ENCODE measurements at places on chromosomes 7 and 10.
A peak's percentile ranks its signal among the peaks of the same experiment; 100 is the strongest.

DNA sequence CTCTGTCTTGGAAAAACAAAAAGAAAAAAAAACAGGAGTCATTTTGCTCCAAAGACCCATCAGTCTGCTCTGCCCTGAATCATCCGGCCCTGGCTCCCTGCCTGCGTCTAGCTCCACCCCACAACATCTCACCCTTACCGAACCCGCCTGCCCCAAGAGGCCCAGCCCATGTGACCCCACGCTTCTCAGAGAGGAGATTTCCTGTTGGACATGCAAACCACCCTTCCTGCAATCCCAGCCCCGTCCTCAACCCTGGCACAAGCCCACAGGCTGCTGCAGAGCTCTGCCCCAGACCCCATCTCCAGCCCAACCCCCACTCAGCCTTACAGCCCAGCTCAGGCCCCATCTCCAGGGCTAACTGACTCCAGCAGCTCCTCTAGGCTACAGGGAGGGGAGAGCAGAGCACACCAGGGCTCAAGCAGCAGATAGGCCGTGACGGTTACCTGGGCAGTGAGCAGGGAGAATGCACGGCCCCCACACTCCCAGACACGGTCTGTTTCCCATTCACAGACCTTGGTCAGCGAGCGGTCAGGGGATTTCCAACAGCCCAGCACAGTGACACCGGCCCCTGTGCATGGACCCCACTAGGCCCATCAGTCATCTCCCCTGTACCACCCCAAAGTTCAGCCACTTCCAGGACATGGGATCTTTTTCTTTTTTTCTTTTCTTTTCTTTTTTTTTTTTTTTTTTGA, 69.9 kb upstream of the GTF2I start:
- DNase-seq, result peak; percentile 93

DNA sequence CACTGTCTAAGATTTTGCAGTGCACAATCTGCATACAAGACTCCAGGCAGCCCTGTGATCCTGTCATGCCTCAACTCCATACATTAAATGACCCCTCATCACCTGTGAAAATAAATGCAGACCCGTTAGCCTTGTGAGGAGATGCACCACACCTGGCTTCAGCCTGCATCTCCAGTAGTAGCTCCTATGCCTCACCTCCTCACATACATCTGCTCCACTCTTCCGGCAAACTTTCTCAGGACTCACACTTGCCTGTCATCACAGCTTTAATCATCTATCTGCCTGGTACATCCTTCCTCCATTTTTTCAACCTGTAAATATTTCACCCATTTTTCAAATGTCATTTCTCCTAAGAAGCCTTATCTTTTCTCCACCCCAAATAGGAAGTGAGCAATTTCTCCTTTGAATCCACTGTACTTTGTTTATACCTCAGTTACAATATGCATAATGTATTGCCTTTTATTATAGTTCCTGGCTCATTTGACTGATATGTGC, 39.3 kb upstream of the ABCB5 start:
- no peak for DNase-seq

GRCh38 chr7:91527460-91527859, 263.2 kb downstream of the FZD1 start:
- no peak for DNase-seq

DNA sequence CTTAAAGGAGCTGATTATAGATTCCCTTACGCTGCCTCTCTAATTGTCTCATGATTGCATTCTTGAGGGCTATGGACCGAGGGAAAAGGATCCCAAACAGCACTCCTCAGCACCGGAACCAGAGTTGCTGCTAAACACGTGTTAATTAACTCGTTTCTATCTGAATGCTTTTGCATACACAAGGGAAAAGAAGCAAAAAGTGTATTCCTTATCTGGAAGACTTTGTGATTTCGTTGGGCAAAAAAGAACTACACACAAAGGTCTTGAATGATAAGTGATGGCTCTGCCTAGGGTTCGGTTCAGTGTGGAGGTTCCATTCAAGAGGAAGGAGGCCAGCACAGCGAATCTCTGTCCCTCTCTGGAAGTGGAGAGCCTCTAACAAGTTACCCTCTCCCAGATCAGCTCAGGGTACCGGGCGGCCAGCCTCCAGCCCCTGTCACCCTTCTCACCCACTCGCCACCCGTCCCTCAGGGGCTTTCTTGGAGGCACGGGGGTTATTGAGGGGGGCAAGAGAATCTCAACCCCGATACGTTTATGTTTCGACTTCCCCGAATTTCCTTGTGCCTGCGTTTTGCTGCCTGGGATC, 515 bp upstream of the SLC4A2 start:
- no peak for DNase-seq

DNA sequence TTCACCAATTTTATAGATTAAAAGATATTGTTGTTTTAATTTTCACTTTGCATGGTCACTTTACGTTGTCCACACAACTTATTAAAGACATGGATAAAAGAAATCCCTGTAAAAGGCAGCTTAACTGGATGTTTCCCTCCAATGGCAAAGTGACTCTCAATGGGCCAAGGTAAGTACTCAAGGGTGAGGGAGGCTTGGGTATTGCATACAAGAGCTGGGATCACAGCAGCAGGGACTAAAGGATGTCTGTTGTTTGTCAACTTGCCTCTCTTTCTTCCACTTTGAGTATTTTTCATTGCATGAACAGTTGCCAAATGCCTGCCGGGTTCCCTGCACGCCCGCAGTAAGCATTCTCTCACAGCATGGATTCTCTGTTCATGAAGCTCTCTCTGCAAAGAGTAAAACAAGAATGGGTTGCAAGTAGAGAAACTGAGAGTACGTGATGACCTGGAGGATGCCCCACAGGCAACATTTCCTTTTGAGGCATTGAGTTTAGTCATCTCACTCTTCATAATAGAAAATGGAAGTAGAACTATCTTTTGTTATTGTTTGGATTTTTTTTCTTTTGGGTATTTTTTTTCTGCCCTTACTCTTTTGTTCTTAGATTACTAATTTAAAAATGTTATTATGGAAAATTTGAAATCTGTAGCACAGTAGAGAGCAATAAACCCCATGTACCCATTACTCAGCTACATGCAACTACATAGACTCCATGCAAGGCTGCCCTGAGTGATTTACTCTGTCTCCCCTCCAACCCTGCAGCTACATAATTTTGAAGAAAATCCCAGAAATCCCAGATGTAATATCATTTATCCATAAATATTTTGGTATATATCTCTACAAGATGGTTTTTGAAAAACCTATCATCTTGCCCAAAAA, 26.3 kb downstream of the GPR141 start:
- no peak for DNase-seq

DNA sequence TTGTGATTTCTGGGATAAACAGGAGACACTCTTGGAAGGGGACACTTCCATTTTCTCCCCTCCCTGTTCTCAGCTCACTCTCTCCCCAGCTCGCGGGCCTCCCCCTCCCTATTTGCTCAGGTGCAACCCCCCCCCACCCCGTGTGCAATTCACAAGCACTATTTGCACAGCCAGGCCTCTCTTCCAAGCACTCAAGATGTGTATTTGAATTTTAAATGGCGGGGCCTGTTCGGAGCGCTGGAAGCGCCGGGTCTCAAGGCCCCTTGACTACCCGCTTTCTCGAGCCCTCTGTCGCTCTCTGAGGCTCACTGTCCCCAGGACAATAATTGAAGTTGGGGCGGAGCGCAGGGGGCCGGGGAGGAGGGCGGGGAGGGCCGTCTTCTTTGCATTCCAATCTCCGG, 7.8 kb downstream of the SHH start:
- no peak for DNase-seq

DNA sequence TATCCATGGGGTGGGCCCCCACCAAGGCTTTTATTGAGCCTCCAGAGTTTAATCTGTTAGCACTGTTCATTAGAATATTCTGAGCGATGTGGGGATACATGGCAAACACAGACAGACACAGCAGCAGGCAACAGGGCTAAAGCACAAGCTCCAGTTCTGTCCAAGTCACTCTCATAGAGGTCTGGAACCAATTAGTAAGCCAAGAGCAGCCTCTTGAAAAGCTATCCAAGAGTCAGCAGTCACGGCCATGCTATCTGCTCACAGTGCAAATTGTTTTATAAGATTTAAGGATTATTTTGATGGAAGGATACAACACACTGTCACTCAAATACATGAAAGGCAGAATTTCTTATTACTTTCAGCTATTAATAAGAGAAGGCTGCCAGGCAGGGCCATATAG, 86.4 kb upstream of the DGKB start:
- DNase-seq, result no peak

DNA sequence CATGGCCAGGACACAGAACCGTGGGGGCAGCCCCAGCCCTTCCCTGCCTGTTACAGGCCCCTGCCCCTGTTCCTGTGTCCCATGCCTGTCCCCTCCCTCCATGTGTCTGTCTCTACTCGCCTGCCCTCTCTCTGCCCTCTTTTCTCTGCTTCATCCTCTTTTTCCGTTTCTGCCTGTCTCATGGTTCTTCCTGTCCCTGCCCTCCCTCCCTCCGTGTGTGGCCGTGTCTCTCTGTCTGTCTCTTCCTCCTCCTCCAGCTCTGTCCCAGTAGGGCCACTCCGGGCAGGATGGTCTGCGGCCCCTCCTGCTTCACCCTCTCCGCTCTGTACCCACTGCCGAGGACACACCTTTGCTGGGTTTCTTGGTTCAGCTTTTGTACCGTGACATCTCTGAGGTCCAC, 137.4 kb downstream of the FAM53B start:
- no peak for DNase-seq

GRCh38 chr10:97964748-97965147, 65.7 kb downstream of the CRTAC1 start:
- no peak for DNase-seq

- DNase-seq, result no peak
Observed at GRCh38 chr7:55420530-55420929, 55.4 kb downstream of the LANCL2 start.

- DNase-seq, result no peak
Observed at GRCh38 chr7:66666313-66666952, 37.8 kb downstream of the KCTD7 start.

DNA sequence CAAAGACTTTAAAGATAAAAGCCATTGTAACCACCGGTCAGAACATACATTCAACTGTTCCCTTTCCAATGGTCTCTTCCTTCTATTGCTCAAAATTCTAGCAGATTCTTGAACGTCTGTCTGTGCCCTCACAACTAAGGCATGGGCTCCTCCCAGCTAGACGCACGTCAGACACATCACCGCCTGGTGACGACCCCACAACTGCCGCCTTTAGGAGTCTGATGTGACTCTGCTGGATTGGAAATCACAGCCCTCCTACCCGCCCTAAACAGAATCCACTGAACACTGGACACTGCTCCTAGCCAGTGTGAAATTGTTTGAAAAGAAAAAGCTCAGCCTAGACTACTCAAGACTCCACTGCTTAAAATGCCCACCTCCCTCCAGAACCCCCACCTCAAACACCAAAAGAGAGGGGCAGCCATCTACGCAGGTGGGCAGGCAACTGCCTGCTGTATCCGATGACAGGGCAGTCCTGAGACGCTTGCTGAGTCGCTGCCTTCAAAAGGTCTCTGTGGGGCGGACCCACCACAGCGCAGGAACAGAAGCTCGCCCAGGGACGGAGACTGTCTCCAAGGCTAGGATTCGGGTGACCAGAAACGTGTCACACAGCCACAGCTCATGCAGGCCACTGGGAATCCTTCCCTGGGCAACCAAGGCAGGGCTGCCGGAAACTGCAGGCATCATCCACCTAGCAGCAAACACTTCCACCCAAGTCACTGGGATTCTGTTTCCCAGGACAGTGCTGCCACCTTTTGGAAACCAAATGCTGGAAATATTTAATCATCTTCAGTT, 34.7 kb downstream of the GSDME start:
- no peak for DNase-seq

- DNase-seq, result no peak
Observed at GRCh38 chr7:77450054-77450453, 33.9 kb upstream of the GSAP start.

- no peak for DNase-seq
Observed at GRCh38 chr7:37284805-37285231, 163.8 kb downstream of the ELMO1 start.

GRCh38 chr10:120485946-120486345, 28.9 kb downstream of the PLPP4 start:
- DNase-seq, result no peak

GRCh38 chr10:42827201-42827600, 44.6 kb downstream of the BMS1 start:
- DNase-seq, result no peak

- DNase-seq, result no peak
Observed at GRCh38 chr10:114087655-114088054, 44.0 kb downstream of the ADRB1 start.

DNA sequence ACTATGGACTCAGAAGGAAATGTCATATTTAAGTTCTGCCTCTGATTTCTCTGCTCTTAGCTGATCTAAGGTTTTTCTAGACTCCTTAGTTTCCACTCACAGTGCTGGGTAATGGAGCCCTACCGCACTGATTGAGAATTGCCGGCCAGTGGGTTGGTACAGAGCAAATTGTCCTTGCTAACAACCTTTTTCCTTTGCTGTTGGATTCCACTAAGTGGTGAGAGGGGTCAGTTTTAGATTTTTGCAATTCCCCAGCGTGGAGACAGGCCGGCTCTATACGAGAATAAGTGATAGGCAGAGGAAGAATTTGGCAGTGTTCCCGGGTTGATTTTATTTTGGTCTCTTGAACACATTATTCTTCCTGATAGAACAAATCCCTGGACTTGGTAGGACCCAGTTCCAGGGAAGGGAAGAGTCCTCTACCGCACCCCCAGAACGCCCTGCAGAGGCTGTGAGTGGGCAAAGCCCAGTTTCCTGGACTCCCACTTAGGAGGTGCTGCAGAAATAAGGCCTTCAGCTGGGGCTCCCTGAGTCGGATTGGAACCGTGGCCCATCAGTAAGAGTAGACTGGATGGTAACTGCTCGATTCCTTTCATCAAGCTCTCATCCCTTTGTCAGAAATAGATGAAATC, 3.0 kb upstream of the NRP1 start:
- DNase-seq, result peak; percentile 40

- DNase-seq, result no peak
Observed at GRCh38 chr7:18831419-18831818, 286.0 kb downstream of the TWIST1 start.

DNA sequence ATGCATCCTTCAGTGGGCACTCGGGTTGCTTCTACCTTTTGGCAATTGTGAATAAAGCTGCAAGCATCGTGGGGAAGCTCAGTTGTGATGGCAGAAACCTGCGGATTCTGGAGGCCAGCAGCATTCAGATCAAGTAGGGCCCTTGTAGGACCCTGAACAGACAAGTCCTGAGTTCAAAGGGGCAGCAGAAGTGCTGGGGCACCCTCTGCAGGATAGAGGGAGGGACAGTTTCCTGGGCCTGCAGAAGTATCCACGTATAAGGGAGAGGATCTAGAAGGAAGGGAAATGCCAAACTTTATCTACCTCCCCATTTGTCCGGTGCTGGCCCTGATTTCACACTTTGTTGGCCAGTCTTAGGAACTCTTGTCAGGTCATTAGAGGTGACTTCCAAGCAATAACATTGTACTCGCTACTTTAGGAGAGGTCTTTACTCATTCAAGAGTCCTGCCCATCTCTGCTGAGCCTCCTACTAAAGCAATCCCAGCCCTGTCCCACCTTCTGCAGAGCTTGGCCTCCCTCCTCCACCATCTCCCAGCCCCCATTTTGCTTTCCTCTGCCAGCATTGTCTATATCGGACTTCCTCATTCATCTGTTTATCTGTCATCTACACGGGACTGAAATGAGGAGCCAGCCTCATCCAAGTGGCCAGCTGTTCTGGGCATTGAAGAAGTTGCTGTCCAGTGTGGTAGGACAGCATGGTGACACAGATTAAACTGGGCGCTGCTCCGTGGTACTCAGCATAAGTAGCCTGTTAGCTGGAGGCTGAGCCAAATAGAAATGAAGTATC, 26.6 kb upstream of the R3HCC1L start:
- DNase-seq, result no peak

Measured in AG08396 (cell line).